ENCODE measurements at places on chromosomes 16 and 17.

GRCh38 chr16:8869212-8869987, 594 bp upstream of the CARHSP1 start:
- no peak for DNase-seq

DNA sequence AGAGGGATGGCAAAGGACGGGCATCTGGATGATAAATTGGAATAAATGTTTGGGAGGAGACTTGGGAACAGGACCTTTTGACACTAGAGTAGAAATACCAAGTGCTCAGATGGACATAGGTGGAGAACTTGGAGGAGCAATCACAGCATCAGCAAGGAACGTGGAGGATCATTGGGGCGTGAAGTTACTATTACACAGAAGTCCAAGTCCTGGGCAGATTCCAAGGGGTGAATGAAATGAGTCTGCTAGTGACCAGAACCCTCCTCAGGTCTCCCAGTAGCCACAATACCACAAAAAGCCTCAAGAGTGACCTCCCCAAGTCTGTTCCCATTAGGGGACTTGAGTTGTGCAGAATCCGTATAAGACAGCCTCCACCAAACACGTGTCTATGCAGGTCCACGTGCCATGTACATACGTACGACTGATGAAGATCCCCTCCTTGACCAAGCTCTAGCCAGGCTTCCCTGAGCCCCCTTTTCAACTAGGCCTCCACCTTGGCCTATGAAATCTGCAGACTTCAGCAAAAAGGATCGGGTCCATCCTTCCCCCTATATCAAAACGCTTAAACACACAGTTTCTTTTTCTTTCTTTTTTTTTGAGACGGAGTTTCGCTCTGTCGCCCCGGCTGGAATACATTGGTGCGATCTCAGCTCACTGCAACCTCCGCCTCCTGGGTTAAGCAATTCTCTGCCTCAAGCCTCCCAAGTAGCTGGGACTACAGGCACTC, 2.2 kb downstream of the C17orf67 start:
- DNase-seq: no peak

DNA sequence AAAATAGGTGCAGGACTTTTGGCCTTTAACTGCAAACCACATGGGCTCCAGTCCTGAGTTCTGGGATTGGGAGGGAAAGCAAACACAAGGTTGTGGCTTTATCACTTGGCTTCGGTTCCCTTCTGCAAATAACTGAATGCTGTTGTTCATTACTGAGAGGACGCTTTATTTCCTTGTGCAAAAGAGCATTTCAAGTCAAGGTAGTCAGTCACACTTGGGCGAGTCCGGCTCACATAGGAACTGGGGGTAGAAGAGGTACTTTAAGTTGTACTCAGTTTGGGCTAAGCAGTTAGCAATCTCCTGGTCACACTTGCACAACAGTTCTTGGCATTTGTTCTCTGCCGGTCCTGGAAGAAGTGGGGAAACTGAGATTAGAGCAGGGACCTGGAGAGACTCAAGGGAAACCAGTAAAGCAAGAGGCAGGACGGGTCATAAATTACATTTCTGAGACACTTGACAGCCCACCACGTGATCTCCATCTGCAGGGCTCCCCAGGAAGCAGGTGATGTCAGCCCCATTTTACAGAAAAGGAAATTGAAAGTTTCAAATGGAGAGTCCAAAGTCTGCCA, 21.6 kb downstream of the PLA2G10 start:
- DNase-seq: no peak

- DNase-seq: no peak
These were observed 31.8 kb upstream of the PRM1 start for GRCh38 chr16:11312718-11313492.

DNA sequence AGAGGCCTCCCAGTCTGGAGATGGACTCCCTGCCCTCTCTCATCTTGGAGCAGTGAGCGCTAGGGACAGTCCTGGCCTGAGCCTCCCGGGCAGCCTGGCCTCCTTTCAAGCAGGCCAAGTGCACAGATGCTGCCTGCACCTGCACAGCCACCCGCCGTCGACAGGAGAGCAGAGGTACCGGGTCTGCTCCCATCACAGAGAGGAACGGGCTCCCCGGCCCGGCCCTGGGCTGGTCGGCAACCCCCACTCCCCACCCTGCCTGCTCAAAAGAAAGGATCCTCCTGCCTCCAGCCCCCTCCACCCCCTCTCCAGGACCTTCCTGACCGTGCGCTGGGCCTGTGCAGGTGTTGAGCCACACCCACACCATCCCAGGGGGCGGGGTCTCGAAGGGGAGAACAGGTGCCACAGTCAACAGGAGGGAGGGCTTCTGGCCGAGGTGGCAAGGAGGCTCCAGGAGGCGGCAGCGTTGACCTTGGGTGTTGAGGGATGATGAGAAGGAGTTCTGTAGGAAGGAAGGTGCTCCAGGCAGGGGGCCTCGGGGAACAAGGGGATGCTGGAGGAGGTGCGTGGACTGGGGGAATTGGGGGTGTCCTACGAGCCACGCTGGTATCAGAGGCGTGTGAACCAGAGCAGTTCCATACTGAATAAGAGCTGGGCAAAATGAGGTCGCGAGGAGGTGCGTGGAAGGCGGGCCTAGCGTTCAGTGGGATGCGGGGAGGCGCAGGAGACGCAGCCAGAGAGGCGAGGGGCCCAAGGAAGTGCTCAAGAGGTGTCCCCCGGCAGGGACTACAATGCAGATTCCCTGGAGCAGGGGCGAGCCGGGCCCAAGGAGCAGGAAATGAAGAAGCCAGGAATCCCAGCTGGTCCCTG, 967 bp upstream of the CDH15 start:
- peak; percentile 49 for DNase-seq

DNA sequence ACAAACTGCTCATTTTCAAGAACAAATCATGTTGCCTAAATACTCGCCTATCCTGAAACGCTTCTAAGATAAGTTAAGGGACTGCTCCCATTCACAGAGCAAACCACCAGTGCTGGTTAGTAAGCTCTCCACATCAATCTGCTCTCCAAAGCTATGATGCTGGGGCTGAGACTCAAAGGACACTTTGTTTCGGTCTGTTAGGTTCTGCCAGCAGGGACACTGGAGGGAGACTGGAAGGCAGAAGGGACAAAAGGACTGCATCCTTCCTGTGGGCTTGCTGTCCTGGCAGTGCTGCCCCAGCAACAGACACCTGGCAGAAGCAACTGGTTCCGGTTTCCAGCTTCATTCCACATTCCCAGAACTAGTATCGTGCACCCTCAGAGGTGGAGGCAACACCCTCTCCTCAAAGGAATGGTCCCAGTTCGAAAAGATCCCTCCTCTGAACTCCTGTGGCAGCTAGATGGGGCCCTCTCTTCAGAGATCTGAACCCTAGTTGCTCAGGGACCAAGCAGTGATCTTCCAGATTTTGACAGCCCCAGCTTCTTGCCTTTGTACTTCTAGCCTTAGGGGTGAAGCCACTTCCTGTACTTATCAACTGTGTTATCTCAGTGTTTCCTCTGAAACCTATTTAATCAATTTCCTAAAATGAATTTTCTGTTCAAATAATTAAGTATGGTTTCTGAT, 73.4 kb upstream of the GSG1L start:
- no peak for DNase-seq

GRCh38 chr16:13702614-13703013, 217.3 kb upstream of the ERCC4 start:
- no peak for DNase-seq

DNA sequence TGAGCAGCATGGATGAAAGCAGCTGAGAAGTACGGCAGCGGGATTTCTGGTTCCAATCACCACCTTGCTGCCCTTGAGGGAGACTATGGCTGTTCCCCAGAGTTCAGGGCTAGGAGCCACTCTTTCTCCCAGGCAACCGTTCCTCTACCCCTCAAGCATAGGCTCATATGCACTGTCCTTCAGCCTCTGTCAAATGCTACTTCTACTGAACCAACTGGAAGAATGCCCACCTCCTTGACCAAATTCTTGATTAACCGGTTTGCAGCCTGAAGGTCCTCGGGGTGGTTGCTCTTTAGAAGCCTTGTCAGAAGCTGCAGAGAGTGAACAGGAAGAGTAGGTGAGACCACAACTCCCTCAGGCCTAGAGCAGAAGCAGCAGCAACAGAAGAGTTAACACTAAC, 23.8 kb downstream of the GGA2 start:
- DNase-seq: no peak

GRCh38 chr16:77548766-77549165, 113.9 kb upstream of the ADAMTS18 start:
- no peak for DNase-seq

DNA sequence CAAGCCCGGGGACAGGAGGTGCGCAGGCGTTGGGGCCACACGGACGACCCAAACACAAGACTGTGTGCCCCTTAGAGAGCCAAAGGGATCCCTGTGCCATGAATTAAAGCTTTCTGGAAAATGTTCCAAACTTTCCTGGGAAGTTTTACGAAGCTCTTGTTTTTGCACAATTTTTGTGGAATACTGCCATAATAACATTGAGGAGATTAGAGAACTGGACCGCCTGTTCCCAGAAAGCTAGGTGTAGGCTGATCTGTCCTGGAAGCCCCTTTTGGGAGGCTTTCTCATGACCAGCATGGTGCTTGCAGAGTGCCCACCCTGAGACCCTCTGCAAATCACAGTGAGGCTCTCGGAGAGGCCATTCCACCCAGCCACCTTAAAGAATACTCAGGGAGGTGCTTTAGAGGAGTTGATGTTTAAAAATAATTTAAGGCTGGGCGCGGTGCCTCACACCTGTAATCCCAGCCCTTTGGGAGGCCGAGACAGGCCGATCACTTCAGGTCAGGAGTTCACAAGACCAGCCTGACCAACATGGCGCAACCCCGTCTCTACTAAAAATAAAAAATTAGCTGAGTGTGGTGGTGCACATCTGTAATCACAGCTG, 1.1 kb downstream of the KDM8 start:
- no peak for DNase-seq
